ENCODE measurements at places on chromosomes 11 and 22.

DNA sequence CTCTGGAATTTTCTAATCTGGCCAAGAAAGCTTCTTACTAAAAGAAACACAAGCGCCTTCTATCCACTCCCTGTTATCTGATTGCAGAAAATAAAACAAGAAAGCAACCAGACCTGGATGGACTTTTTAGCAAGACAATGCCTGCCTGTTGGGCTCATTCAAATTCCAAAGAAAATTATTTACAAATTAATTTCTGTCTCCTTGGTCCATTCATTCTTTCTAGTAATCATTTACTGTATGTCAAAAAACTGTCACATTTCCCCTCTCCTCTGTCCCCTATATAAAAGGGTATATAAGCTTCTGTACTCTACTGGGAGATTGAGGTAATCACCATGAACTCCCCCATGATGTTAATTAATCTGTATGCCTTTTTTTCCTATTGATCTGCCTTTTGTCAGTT lies 279.9 kb downstream of the DLG2 start:
- DNase-seq = no peak

DNA sequence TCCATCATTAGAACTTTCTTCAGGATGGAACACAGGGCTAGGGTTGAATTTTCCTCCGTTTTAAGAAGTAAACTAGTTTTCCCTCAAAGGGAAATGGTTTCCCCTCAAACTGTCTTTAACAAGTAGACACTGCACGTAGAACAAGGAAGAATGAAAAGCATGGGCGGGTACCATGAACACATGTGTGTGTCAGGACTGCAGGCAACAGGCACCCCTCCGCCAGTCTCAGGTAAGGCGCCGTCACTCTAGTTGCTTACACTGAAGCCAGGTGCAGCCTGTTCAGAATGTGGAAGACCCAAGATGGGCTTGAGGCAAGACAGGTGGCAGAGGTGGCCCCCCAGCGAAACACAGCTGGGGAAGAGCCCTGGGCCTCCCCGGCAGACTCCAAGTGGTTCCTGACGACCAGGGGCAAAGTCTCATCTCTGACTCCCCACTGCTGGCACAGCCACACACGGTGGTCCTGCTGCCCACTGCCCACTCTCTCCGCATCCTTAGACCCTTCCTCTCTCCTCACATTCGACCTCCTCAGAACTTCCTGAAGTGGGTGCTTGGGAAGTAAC lies 25.4 kb upstream of the MOB2 start:
- no peak for DNase-seq

DNA sequence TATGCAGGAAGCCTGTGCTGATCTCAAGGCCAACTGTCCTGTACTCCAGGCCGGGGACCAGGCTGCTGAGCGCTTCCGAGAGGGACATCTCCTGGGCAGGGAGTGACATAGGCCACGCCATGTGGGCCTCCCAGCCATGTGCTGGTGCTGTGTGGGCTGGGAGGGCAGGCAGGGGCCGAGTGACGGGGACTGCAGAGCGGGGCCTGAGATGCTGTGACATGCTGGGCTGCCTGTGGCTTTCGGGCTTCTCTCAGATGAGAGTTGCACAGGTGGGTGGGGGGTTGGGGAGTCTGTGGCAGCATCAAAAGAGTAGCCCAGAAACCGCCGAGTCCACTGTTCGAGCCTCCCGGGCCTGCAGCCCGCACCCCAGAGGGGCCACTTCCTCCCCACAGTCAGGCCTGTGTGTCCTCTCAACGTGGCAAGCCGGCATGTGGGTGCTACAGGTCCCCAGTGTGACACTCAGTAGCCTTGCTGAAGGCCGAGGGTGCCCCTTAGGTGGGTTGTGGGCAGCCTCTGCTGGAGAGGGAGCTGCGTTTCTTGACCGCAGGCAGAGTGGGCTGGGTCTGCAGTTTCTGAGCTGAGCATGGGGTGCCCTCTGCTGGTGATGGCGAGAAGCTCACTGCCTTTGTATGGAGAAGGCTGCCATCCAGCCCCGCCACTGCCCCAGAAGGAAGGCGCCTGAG lies 101.2 kb downstream of the BCR start:
- DNase-seq = peak; percentile 72

DNA sequence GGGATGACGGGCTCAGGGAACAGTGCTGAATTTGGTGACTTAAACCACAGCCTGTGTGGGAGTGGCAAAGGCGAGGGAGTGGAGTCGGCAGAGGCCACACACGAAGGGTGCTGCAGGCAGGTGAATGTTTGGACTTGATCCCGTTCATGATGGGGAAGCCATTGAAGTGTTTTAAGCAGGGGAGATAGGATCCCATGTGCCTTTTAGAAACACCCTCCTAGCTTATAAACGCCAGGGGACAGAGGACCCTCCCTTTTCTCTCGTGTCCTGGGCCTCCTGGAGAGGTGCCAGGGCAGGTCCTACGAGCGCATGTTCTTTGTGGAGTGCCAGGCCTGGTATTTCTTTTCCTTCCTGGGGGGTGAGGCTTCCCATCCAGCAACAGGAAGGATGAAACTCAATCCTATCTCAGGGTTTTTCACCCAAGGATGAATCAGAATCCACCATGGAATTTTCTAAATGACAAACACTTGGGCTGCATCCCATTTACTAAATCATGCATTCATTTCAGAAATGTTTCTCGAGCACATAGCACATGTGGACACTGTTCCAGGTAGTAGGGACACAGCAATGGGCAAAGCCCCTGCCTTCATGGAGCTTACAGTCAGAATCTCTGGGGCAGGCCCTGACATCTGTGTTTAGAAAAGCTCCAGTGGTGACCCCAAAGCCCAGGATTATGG lies 59.6 kb downstream of the CHRDL2 start:
- DNase-seq = no peak

- DNase-seq = no peak
Measured at GRCh38 chr22:49712195-49712791, 115.4 kb downstream of the BRD1 start.

- DNase-seq = no peak
Measured at GRCh38 chr11:120124355-120124754, 13.6 kb downstream of the TRIM29 start.

- DNase-seq = no peak
Measured at GRCh38 chr22:31271485-31271884, 20.8 kb downstream of the PIK3IP1 start.

- DNase-seq = no peak
Measured at GRCh38 chr22:50583294-50583861, 729 bp upstream of the CHKB start.

DNA sequence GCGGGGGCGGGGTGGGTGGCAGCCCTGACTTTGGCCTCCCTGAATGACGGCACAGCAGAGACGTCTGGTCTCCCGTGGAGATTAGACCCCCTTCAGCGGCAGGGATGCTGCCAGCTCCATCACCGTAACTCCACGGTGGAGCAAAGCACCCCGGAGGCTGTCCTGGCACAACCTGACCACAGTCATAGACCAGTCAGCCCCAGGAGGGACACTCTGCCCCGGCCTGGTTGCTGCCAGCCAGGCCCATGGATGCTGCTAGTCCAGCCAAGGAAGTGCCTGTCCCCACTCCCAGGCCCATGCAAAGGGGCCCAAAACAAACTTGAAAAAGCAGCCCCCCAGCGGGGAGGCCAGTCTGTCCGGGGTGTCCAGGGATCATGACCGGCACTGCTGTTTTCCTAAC lies 11.5 kb upstream of the ANO1 start:
- no peak for DNase-seq

DNA sequence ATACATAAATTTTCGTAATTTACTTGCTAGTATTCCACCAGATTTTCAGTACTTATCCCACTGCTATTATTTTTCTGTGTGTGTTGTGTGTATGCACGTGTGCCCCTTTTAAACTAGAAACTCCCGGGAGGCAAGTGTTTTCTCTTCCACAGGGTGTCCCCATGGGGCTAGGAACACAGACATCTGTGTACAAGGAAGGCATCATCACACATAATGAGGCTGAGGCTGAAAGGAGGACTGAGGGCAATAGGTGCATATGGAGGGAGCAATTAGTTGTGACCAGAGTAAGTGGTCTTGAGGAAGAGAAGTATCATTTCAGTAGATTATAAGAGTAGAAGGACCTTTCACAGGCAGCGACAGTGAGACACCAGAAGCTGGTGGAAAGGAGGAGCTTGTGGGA lies 2.1 kb upstream of the DPAGT1 start:
- DNase-seq = no peak

- no peak for DNase-seq
Measured at GRCh38 chr11:70788248-70789022, 390.1 kb downstream of the CTTN start.

GRCh38 chr11:77967753-77968152 lies 26.7 kb downstream of the INTS4 start:
- DNase-seq = no peak

DNA sequence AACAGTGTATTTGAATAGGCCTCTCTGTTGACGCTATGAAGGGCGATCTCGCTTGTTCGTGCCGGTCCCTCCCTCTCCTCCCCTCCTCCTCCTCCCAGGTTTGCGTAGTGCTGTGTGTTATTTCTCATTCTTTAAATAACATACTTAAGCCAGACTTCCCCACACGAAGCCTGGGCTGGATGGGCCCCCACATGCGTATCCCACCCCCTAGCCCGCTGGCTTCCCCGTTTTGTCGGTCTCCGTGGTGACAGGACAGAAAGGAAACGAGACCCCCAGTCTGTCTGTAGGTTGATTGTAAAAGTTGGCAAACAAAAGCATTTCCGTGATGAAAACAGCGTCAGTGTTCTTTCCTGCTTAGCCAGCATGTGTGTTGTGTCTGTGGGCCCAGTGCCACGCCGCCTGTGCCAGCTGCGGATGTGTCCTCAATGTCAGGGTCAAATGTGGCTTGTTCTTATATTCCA lies 27.3 kb downstream of the FAM118A start:
- DNase-seq = peak; percentile 39

- DNase-seq = no peak
Measured at GRCh38 chr22:26700886-26701285, 43.5 kb downstream of the MIAT start.

GRCh38 chr11:131819865-131820264 lies 449.4 kb downstream of the NTM start:
- DNase-seq = no peak

GRCh38 chr11:69914286-69915150 lies 95.3 kb upstream of the FGF3 start:
- no peak for DNase-seq

DNA sequence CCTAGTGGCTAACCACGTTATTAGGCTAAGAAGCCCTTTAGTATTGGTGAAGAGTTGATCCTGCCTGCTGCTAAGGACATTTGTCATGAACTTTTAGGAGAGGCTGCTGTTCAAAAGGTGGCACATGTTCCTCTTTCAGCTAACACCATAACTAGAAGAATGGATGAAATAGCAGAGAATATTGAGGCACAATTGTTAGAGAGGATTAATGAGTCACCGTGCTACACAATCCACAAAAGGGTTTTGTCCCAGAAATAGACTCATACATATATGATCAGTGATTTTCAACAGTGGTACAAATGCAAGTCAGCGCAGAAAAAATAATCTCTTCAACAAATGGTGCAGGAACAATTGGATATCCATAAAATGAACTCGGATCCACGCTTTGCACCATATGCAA lies 7.0 kb upstream of the MSANTD2 start:
- no peak for DNase-seq

- no peak for DNase-seq
Measured at GRCh38 chr22:17269607-17270261, 50.5 kb upstream of the ADA2 start.

GRCh38 chr22:27179161-27179560 lies 521.8 kb downstream of the MIAT start:
- no peak for DNase-seq

GRCh38 chr11:44928816-44929215 lies 21.9 kb downstream of the TP53I11 start:
- DNase-seq = no peak

DNA sequence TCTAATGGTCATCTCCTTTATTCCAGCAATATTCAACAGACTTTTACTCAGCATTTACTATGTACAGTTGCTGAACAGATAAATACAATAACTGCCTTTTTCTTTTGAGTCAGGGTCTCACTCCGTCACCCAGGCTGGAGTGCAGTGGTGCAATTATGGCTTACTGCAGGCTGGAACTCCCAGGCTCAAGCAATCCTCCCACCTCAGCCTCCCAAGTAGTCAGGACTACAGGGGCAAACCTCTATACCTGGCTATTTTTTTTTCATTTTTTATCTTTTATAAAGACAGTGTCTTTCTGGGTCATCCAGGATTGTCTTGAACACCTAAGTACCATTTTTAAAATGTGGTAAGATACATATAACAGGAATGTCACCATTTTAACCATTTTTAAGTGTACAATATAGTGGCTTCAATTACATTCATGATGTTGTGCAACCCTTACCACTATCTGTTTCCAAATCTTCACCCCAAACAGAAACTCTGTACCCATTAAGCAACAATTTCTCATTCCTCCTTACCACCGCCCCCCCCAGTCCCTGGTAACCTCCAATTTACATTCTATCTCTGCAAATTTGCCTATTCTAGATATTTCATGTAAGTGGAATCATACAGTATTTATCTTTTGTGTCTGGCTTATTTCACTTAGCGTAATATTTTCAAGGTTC lies 67.8 kb downstream of the MIAT start:
- DNase-seq = no peak

- DNase-seq = no peak
Measured at GRCh38 chr11:114348200-114349191, 51.8 kb downstream of the C11orf71 start.

DNA sequence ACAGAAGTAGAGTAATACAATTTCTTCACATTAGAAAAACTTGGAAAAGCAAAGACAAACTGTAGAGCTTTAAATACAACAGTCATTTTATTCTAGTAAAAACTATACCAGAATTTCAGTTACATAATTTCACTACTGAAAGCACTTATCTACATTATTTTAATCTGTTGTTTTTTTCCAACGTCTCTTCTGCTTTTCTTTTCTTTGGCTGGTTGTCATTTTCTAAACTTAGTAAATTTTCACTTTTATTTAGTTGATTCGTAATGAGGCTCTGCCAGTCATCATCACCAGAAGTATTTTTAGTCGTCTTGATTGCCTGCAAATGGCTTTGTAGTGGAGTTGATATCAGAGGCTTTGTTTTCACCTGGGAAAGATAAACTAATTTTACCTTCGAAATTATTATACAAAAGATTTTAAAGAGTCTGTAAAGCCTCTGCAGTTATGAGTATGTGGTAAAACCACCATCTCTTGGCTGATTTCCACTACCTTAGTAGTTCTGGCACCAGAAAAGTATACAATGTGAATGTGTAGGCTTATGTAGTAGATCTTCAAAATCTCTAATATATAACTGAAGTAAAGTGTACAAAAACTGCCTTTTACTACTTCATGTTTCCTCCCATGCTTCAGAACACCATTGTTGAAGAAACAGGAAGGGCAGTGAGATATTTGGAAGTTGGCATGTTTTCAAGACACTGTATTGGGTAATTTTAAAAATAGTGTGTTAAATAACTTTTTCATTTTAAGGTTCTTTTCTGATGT lies 19.2 kb downstream of the EIF3M start:
- DNase-seq = no peak

GRCh38 chr11:111938687-111939160 lies 1.6 kb downstream of the DIXDC1 start:
- DNase-seq = no peak
